ENCODE measurements at places on chromosomes 7 and 10.

- DNase-seq = no peak
These were observed 84.8 kb upstream of the AGBL3 start for GRCh38 chr7:134901389-134902020.

GRCh38 chr7:90961037-90961725, 303.1 kb upstream of the FZD1 start:
- no peak for DNase-seq

- DNase-seq = no peak
These were observed 91.0 kb upstream of the LRRTM3 start for GRCh38 chr10:66834802-66835201.

DNA sequence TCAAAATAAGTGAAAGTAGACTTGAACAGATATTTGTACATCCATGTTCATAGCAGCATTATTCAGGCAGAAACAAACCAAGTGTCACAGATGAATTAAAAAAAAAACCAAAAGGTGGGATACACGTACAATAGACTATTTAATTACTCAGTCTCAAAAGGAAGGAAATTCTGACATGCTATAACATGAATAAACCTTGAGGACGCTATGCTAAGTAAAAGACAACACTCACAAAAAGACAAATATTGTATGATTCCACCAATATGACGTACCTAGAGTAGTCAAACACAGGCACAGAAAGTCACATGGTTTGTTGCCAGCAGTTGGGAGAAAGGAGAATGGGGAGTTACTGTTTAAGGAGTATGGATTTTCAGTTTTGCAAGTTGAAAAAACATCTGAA, 18.0 kb upstream of the CFAP70 start:
- no peak for DNase-seq

DNA sequence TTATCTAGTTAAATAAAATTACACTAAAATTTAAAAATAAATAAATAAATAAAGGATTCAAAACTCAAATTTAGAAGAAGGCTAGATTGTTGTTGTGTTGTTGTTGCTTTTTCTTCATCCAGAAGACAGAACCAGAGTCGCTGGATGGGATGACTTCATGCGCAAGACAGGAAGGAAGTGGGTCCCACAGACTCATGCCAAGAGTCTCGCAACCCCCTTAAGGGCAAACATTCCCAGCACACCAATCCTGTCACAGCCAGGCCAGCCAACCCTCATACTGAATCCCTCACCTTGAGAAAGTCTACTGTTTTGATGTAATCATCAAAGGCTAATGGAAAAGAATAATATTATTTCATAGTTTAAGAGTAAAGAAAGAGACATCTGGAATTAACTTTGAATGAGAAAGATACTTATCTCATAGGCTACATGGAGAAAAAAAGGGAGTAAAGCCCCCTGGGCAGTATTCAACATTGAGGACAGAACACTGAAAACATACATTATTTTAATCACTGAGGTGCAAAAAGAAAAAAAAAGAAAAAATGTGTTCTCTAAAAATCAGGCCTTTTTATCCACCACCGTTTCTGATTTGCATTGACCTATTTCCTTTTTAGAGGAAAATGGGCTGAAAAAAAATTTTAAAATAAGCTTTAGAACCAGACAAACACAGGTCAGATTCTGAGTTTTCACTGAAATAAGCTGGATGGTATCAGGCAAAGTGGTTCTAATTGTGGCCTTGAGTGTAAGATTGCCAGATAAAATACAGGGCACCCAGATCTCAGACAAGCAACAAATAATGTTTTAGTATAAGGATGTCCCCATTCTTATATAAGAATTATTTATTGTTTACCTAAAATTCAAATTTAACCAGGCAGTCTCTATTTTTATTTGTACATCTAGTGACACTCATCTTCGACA, 826.5 kb downstream of the TNS3 start:
- no peak for DNase-seq

- no peak for DNase-seq
These were observed 29.8 kb downstream of the NDUFB2 start for GRCh38 chr7:140726281-140726680.

DNA sequence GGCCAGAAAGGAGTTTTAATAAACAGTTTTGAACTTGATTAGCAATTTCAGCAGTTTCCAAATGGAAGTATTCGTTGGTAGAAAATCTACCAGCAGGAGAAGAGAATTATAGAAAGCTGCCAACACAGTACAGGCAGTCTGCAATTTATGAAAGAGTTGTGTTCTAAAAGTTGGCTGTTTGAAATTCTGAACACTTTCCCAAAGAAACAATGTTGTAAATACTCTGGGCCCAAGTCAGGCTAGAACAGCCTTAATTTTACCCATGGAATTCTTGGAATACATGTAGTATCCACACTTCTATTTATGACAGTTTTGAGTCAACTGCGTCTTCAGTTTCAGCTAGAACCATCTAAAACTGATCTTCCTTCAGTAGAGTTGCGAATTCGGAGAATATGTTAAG, 42.5 kb downstream of the AVL9 start:
- DNase-seq = no peak

- DNase-seq = no peak
These were observed 11.6 kb upstream of the ADCK2 start for GRCh38 chr7:140661124-140661523.

- peak; percentile 9 for DNase-seq
These were observed 48.5 kb upstream of the SLC29A3 start for GRCh38 chr10:71270301-71271220.

GRCh38 chr7:86814661-86815379, 171.1 kb downstream of the GRM3 start:
- DNase-seq = no peak

DNA sequence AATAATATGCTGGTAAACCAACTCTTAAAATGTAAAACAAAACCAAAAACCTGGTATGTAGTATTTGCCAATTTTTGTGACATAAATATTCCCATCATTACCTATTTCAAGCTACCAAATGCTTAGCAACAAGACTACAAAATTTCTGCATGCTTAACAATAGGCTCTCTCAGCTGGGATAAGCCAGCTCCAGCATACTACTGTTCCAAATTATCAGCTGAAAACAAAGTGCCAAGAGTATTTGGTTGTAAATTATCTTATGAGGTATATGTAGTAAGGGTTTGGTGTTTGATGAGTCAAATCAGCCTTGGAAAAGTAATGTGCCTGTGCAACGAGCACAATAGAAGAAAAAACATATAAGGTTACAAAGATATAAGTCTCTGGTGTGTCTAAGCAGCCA, 263.2 kb downstream of the HGF start:
- no peak for DNase-seq

- DNase-seq = no peak
These were observed 6.6 kb upstream of the ABCC2 start for GRCh38 chr10:99775850-99776249.

DNA sequence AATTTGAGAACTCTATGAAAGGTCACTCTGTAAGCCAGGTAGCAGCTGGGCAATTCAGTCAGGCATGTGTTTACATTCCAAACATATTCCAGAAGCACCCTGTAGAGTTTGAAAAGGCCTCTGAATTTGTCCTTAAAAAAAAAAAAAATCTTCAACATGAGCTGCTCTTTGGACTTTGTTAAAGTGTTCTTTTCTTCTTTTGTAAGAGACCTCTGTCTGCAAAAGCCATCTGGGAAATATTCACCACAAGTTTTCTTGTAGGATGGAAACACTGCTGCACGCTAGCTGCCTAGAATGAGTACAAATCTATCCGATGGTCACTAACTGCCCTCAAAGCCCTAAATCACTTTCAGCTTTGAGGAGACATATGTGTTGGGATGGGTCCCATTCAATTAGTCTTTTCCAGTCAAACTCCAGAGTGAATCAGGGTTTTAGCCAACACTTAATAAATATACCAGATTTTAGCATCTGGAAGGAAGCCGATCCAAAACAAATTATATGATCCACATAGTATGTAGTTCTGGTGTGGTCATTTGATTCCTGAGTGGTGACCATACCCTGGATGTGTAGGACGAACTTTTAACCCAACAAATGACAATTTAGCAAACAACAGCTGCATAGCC, 85.9 kb downstream of the CD36 start:
- no peak for DNase-seq

DNA sequence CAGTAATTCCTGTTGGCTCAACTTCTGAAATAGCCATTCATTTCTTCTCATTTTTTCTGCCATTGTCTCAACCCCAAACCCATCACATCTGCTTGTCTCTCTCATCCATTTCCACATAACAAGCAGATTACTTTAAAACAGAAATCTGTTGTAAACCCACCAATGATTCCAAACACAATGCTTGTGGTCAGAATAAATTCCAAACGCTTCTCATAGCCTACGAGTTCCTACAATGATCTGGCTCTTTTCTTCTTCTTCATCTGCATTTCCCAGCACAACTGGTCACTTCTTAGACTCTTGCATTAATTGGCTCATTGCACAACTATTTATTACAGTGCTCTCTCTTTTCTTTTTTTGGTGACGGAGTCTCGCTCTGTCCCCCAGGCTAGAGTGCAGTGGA, 364.1 kb downstream of the GATA3 start:
- no peak for DNase-seq

DNA sequence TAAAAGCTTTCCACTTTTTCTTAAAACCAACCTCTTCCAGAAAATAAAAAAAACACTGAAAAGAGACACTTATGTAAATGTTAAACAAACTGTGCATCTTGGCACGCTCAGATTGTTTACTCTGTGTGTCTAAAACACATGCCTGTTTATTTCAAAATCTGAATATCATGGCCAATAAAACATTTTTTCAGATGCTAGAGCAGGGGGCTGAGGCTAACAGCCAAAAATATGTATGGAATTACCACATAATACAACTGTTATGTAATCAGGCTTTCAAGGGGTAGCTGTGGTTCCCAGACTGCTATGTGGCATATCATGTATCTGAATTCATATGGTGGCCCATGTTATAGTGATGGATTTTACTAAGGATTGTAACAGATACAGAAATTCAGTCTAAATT, 130.4 kb downstream of the HIBADH start:
- DNase-seq = no peak

DNA sequence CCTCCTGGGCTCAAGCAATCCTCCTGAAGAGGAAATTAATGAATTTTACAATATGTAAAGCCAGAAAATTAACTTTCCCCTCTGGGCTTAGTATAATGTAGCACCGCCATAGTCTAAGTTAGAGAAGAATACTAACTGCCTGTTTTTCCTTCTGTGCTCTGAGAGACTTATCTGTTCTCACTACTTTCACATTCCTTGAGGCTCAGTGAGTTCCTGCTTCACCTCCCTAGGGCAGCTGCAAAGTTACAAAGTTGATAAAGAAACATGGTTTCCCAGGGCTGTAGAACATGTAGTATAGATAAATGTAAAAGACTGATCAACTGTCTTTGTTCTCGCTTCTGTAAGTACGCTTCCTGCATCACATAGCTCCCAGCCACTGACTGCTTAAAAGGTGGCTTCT, 16.0 kb upstream of the OLAH start:
- no peak for DNase-seq

DNA sequence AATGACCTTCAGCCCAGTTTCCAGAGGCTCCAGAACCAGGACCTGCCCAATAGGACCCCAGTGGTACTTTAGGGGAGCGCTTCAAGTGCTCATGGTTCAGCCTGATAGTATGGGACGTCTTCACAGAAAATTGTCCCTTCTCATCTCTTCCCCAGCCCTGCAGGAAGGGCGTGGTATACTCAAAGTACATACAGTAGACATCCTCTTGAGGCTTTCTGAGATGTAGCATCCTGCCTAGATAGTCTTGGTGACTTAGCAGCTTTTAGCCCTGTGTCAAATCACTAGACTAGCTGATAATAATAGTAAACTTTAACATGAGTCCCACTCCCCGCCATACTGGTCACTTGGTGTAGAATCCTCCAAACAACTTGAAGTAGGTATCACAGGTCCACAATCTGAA, 193.2 kb downstream of the CYP26A1 start:
- no peak for DNase-seq

GRCh38 chr10:92816091-92816531, 32.2 kb upstream of the EXOC6 start:
- DNase-seq = no peak

DNA sequence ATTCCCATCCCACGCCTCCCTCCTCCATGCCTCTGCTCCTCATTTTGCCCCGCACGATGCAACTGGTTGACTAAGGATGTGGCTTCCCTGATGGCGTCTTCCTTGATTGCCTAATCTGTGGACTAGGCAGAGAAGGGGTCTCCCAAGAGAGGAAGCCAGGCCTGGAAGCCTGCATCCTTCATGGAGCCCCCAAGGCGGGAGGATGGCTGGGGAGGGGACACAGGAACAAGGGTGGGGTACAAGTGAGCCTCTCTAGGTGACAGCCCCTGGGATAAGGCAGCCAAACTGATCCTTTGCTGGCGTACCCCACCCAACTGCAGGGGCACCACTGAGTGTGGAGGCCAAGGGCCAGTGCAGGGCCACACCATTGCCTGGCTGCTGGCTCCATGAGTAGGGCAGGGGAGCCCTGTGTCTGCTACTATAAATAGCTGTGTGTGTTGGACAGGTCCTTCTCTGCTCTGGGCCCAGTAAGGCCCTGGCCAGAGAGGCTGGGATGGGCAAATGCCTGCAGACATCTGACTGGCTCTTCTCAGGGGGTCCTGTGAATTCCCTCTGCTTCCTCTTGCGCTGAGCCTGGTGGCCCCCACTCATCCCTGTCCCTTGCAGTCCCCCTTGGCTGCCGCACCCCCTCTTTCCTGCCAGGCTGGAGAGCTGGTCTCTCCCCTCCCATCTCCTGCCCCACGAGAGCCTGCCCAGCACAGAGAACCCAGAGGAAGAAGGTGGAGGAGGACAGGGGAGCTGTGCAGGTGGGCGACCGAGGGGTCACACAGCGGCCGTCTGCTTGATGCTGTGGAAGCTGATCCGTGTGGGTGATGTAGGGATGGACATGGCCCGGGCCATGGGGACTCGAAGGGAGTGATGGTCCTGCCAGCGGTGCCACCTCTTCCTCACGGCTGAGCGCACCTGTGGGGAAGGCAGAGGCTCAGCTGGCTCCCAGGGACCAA, 29.3 kb downstream of the CRHR2 start:
- no peak for DNase-seq

GRCh38 chr7:55458351-55458750, 93.2 kb downstream of the LANCL2 start:
- DNase-seq = no peak

- no peak for DNase-seq
These were observed 76.1 kb downstream of the ZNF277 start for GRCh38 chr7:112282476-112283188.

DNA sequence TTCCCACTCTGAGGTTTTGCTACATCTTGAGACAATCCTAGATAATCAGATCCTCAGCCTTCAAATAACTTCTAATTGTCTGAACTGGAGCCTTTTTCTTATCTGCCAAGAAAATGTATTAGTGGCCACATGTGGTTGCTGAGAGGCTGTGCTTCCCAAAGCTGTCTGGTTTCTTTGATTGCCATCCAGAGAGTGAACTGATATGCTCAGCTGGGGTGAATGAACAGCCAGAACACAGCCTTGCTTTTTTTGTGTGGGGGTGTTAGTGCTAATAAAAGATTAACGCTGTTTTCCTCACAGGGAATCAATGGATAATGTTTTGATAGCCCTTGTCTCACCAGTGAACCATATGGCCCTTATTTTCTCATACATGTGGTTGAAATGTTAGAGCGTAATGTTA, 66.9 kb downstream of the BBS9 start:
- no peak for DNase-seq

DNA sequence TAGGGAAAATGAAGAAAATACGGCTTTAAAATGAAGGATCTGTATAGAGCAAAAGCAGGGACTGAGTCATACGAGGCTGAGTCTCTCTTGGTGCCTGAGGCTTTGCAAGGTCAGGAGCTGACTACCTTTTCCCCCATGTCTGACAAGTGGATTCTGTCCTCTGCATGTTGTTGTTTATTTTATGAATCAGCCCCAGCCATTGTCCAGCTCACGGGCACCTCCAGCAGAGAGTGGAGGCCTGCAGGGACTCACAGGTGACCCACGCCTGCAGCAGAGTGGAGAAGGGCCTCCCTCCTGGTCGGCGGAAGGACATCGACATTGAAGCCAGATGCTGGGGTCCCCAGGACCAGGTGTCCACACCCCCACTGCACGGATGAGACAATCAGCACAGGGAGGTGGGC, 233.9 kb downstream of the WDR37 start:
- no peak for DNase-seq

Measured in activated T-cell treated with anti-CD3 and anti-CD28 coated beads for 1 hour (primary cell).